GM12891 (cell line): ENCODE measurements at places on chromosomes 13 and 19.

- DNase-seq = no peak
Measured at GRCh38 chr13:109476001-109476400, 310.4 kb downstream of the IRS2 start.

DNA sequence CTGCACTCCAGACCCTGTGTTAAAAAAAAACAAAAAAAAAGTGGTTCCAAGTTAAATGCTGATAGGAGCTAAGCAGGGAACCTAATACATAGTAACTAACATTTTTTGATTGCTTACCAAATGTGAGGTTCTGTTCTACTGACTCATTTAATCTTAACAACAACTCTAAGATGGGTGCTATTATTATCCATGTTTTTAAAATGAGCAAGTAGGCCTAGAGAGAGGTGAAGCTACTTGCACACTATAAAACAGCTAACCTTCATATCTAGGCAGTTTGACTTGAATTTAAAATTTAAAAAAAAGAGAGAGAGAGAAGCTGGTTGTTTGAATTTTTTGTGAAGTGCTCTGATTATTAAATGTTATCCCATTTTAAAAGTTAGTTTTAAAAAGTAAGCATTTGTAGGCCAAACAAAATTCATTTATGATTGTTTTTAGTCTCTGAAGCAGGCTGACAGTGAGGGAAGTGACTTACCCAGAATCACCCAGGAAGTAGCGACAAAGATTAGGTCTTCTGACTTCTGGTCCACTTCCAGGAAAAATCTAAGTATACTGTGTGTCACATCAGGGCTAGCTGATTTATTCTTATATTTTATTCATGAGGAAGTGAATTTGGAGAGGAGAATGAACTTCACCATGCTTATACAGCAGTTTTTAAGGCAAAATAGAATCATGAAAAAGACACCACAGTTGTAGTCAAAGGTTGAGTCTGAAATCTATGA is 2.4 kb downstream of the SIGLECL1 start:
- no peak for DNase-seq

DNA sequence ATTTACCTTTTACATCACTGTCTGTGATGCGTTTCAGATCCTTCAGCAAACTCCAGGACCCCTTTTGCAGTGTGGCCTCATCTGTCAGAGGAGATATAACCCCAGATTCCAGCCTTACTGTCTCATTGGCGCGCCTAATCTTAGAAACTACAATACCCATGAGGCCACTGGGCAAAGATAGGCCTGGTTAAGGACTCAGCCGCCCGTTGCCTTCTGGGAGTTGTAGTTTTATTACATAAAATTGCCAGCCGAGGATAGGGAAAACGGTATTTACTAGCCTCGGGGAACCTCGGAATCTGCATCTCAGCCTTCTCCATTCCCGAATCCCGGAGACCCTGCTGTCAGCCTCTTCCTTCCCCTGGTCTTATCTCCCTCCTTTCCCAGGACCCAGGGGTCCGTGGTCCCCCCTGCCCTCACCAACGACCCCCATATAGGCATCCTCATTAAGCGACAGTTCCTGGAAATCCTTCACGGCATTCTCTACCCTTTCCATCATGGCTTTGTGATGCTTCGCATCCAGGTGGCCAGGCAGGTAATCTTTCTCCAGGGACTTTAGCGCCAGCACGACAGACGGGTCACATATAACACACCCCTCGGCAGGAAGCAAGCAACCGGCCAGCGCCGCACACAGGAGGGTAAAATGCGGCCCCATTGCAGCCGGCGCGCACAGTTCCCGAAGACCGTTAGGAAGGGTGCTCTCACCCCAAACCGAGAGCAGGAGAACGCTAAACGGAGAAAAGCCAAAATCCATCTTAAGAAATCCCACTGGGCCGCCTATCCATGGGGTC is 1.3 kb downstream of the IZUMO1 start:
- DNase-seq = peak; percentile 57

GRCh38 chr19:42794765-42795164 is 29.3 kb upstream of the PSG8 start:
- DNase-seq = no peak

DNA sequence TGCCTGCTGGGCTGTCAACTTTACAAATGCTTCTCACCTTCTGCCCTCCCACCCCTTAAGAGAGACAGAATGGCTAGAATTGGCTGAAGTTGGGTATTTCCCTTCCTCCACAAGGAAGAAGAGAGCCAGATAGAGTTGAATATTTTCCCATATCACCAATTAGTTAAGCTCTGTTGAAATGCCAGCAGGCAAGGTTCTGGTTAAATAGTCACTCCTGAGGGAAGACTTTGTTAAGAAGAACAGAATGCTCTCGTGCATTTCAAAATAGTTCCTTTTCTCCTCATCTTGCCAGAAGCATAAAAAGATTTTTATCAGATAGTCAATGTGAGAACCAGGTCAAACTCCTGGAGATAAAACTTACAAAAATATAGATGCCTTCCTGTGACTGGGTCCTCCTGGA is 2857.0 kb upstream of the PCDH20 start:
- DNase-seq = no peak

DNA sequence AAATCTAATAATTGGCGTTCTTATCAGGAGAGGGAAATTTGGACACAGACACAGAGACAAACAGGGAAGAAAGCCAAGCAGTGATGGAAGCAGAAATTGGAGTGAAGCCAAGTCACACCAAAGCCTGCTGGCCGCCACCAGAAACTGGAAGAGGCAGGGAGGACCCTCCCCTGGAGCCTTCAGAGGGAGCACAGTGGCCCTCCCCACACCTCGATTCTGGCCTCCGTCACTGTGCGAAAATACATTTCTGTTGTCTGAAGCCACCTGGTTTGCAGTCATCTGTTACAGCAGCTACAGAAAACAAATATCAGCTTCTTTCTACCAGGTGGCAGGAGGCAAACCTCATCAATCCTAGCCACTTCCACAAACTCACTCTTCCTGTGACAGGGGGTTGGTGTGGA is 8.3 kb upstream of the TLE6 start:
- no peak for DNase-seq
